ENCODE measurements at places on chromosomes 5 and 9.

DNA sequence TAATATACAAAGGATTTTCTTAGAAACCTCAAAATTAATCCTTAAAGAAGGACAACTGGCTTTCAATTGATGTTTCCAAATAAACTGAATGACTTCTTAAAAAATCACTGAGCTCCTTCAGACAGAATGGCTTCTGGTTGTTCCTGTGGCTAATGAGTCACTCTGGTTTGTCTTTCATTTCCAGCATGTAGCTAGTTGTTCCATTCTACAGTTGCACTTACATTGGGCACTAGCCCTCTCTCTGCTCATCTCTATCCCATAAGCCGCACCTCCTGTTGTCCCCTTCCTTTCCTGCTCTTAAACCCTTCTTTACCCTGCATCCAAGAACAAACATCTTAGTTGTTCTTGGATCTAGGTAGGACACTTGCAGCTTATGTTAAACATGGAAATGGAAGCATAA, 235.3 kb upstream of the HAPLN1 start:
- peak; percentile 14 for DNase-seq

GRCh38 chr5:39624268-39624886, 199.6 kb upstream of the DAB2 start:
- no peak for DNase-seq

DNA sequence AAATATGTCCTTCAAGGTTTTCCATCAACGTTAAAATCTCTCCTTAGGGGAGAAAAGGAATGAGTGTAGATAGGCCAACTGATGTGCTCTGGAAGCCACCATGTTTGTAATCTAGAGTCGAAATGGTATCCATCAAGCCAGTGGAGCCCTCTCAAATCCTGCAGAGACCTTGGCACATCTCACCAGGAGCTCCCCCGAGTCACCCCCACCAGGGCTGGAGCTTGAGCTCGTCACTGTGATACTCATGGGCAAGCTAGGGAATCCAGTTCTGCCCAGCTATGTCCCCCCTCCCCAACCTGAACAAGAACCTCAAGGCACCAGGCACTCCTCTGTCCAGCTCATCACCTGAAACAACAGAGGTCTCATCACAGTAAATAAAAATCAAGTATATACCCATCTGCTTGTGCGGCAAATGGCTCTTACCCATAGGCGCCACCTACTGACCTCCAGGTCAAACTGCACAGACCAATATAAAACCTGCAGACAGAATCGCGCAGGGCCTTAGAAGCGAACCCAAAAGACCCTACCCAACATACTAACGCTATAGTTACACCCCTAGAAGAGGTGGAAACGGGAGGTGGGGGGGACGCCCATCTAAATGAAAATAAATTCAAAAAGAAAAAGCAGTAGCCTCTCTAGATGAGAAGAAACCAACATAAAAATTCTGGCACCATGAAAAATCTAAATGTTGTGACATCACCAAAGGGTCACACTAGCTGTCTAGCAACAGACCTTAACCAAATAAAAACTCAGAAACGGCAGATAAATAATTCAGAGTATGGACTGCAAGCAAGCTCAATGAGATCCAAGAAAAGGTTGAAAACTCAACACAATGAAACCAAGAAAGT, 75.0 kb downstream of the TTC39B start:
- no peak for DNase-seq

DNA sequence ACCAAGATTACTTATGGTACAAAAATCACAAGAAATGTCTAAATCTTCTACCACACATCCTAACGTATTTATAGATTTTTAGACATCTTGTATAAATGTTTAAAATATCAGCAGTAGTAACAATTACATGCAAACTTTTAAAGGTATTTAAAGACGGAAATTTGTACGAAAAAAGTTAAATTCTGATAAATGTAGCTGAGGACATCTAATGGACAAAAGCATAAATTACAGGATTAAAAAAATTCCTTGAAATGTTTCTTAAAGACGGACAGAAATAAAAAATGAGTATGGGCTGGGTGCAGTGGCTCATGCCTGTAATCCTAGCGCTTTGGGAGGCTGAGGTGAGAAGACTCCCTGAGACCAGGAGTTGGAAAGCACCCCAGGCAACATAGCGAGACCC, 15.8 kb downstream of the ERCC8 start:
- DNase-seq, result no peak

- DNase-seq, result no peak
Measured at GRCh38 chr5:104361932-104362331, 799.3 kb upstream of the NUDT12 start.

DNA sequence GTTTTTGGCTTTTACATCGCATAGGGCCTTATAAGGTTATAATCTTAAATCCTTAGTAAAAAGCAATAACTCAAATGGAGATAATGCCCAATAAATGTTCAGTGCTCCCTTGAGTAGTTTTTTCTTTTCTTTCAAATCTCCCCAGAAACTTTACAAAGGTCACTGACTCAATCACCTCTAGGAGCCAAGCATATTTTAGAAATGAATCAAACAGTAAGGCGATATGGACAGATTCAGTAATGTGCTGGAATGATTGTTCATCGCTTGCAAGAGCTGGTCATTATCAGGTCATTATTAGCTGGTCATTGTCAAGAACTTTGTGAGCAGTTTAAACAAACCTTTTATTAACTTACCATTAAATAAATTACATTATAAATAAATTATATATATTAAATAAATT, 130.4 kb upstream of the SLIT3 start:
- no peak for DNase-seq
